AG04449 (cell line): ENCODE measurements at places on chromosomes 2 and 18.

DNA sequence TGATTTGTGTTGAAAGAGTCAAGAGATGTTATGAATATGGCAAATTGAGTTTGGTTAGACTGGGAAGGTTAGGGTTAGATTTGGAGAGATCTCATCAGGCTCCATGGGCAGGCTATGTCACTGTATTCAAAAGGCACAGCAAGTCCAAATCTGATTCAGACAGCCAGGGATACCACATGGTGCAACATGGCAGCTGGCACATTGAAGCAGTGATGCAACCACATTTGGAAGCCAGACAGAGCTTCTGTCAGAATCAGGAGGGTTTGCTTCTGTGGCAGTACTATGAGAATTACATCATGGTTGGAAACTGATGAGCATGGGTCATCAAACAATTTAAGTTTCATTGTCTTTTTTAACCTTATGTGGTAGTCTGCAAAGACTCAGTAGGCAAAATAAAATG is 772.2 kb downstream of the SUCLG1 start:
- no peak for DNase-seq

GRCh38 chr2:96304606-96305005 is 740 bp downstream of the SNRNP200 start:
- DNase-seq: no peak

GRCh38 chr2:43414586-43415135 is 181.2 kb downstream of the THADA start:
- no peak for DNase-seq

- no peak for DNase-seq
Observed at GRCh38 chr2:30577151-30577550, 130.1 kb downstream of the LCLAT1 start.

DNA sequence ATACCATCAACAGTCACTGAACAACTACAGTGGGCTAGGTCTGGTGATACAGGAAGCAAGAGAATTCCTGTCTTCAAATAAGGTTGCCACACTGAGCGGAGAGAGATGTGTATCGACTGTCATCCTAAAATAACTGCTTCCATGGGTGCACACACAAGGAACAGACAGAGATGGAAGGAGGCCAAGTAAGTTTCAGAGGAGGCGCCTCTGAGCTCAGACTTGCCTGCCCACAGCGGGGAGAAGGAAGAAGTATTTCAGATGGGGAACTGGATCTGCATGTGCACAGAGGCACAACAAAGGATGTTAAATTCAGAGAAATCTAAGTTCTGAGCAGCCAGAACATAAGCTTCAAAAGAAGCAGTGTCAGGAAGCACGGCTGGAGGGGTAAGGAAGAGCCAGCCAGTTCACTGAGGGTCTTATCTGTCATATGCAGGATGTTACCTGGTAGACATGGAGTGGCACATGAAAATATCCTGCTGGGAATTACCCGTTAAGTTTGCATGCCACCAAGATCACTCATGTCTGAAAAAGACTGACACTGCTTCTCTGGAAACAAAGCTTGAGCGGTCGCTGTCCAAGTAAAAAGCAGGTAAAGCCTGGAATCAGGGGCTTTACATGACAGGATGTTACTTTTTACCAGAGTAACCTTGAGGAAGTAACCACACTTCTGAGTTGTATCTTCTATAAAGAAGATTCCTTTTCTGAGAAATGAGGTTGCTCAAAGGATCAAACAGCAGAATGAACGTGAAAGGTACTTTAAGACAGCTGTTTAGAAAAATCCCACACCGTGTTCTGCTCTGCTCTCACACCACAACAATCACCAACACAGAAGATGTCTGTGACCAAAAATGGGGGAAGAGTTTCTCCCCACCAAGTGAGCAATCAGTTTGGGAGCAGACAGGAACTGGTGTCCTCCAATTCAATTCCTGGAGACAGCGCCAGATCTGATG is 260.2 kb downstream of the NBAS start:
- DNase-seq: no peak

- DNase-seq: no peak
Observed at GRCh38 chr2:68319398-68320117, at the start of gene CNRIP1. CNRIP1 (minus strand) TSS chr2:68319949; CDS start chr2:68319400, 549 bp downstream.

GRCh38 chr2:27231921-27232320 is 14.8 kb downstream of the CAD start:
- no peak for DNase-seq
